Activated CD8-positive, alpha-beta memory T cell treated with anti-CD3 and anti-CD28 coated beads for 1 hour (primary cell): ENCODE measurements at places on chromosomes 3 and 15.

- DNase-seq = no peak
These were observed 370.9 kb downstream of the NSUN3 start for GRCh38 chr3:94433811-94434210.

- DNase-seq = no peak
These were observed 114.9 kb downstream of the GMNC start for GRCh38 chr3:190747571-190747970.

DNA sequence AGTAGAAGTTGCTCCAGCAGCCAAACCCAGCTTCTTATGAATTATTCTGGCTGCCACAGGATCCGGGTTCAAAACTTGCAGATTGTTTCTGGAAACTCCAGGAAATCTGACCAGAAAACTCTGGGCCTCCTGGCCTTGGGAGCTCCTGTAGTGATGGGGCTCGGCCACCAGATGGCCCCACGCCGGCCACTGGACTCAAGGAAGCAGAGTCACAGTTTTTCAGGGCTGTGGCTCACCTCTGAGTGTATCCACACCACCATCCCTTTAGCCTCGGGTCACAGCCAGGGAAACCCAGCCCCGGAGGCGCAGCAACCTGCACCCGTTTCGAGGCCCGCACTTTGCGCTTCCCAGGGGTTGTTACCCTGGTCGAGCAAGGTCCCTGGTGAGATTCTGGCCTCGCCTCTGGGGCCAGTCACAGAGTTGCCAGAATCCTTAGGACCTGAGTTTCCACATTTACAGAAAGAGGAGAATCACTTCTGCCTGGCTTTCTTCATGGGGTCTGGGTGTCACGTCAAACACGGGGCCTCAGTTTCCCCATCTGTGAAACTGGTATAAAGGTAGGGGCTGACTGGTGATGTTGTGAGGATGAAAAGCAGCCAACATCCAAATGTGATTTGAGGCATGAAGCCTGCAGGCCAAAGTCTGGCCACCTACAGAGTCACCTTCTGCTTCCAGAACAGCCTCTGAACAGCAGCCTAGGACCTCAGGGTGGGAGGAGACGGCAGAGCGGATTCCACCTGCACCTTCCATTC is 53.5 kb upstream of the LCTL start:
- no peak for DNase-seq

GRCh38 chr15:61050844-61051568 is 178.1 kb downstream of the RORA start:
- DNase-seq = no peak

DNA sequence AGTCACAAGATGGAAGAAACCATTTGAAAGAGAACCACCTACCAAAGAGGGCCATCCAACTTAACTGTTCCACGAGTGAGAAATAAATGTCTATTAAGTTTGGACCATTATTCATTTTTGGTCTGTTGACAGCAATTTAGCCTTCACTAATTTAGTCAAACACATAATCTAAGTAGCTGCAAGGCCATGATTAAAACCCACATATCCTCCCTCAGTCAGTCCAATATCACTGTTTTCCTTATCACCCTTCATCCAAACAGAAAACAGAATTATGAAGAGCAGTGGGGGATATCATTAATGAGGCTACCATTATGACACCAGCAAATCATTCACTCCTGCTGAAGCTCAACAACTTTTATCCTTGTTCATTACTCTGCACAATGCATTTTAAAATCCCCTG is 52.0 kb downstream of the PIK3CB start:
- DNase-seq = no peak

- DNase-seq = no peak
These were observed 347.4 kb downstream of the NLGN1 start for GRCh38 chr3:173744895-173745294.

GRCh38 chr3:128040660-128041059 is 11.6 kb upstream of the SEC61A1 start:
- DNase-seq = no peak

- DNase-seq = no peak
These were observed 328.1 kb downstream of the LRTM1 start for GRCh38 chr3:54599716-54600115.
